Liver (tissue), 10 donors: ENCODE measurements at places on chromosomes 2 and 18. TPM values are rescaled to one million over a fixed set of nuclear protein-coding genes. Genes with fewer than 3 reads are reported as not detected.
A peak's percentile ranks its signal among the peaks of the same experiment; 100 is the strongest.

DNA sequence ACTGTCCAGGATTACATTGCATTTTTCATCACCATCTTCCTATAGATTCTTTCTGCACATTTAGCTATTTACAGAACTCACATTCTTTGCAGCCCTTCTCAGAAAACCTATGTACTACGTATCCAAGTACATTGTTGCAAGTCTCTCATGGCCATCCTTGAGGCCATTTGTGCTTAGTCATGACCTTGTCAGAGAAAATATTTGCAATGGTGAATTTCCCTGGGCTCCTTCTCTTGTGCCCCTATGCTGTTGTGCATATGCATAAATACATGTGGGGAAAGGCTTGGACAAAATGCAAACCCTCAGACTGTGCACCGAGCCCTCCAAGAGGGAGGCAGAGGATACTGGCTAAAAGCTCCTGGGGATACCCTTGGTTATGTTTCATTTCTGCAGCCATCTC lies 19.5 kb downstream of the IL36A start:
- no peaks in the 10 kb centered on the region for H3K36me3 ChIP-seq
- DNase-seq: no peak
- no peak overlapping the region for H3K4me3 ChIP-seq

- H3K36me3 ChIP-seq: no peaks in the 10 kb centered on the region
- no peak overlapping the region for H3K4me3 ChIP-seq
- H3K4me1 ChIP-seq: no peaks in the 10 kb centered on the region
- no peak for DNase-seq
- H3K27ac ChIP-seq: no peak overlapping the region
- no peaks in the 10 kb centered on the region for H3K27me3 ChIP-seq
Measured at GRCh38 chr2:96940001-96940615, 46.3 kb downstream of the FAM178B start.

DNA sequence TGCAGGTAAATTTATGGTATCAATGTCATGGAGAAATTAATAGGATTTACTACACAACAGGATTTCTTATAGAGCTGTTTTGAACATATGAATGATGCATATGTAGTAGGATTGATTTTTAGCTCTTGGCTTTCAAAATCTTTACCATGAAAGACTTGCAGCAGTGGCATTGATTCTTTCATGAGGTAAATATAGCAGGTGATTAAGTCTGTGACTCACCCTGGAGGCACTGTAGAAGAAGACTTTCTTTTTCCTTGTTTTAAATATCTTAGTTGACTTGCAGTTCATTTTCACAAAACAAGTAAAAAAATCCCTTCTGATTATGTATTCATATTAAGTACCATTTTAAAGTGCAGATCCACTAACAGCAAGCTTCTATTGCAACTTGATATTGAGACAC lies 463.0 kb downstream of the FBXO15 start:
- H3K4me3 ChIP-seq: no peak overlapping the region
- DNase-seq: no peak
- no peaks in the 10 kb centered on the region for H3K27me3 ChIP-seq
- no peaks in the 10 kb centered on the region for H3K4me1 ChIP-seq
- H3K27ac ChIP-seq: no peak overlapping the region
- no peaks in the 10 kb centered on the region for H3K36me3 ChIP-seq

DNA sequence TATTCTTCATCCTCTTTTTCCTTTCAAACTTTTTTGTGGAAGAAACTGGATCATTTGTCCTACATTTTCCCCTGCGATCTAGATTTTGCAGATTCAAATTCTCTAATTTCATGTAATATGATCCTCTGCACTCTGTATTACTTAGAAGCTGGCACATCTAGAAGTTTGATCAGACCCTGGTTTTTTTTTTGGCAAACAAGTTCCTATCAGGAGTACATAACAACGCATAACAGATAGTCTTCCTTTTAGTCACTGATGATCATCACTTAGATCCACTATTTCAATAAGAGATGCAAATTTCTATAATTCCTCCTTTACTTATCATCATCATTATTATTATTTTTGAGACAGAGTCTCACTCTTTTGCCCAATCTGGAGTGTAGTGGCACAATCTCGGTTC lies 117.1 kb downstream of the CDH2 start:
- H3K27ac ChIP-seq: no peak overlapping the region
- no peak overlapping the region for H3K4me3 ChIP-seq
- H3K36me3 ChIP-seq: no peaks in the 10 kb centered on the region
- DNase-seq: no peak
- no peaks in the 10 kb centered on the region for H3K4me1 ChIP-seq

DNA sequence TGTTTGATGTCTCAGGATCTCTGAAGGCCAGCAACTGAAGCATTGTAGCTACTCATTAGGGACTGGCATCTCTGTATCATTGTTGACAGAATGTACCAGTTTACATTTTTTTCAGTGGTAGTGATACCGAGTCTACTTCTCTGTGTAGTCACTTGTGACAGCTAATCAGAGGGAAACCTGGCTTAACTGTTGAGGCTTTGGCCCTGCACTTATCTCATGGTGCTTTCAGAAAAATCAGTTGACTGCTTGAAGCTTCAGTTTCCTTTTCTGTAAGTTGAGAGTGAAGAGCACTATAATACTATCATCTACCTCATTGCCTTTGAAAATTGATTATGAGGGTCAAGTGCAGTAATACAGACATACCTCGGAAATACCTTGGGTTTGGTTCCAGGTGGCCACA lies 90.0 kb downstream of the COMMD1 start:
- no peaks in the 10 kb centered on the region for H3K4me1 ChIP-seq
- H3K36me3 ChIP-seq: no peaks in the 10 kb centered on the region
- H3K27me3 ChIP-seq: no peaks in the 10 kb centered on the region
- H3K4me3 ChIP-seq: no peak overlapping the region

DNA sequence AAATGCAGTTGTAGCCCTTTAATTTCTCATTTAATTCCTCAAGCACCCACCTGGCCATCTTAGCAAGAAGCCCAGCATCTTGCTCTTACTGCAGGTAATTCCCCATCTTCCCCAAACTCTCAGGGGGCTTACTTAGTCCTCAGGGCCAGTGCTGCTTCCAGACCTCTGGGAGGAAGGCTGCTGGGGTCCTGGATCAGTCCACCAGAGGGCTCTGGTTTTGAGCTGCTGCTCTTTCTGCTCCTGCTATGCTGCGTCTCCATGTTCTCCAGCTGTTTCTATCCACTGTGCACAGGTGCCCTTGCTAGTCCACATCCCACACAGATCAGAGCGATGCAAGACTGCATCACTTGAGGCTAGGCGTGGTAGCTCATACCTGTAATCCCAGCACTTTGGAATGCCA lies 34.5 kb upstream of the TMEM87B start:
- no peak overlapping the region for H3K4me3 ChIP-seq
- no peaks in the 10 kb centered on the region for H3K4me1 ChIP-seq
- DNase-seq: no peak

- no peaks in the 10 kb centered on the region for H3K27me3 ChIP-seq
- no peak for DNase-seq
- H3K27ac ChIP-seq: no peak overlapping the region
- H3K4me3 ChIP-seq: no peak overlapping the region
- no peaks in the 10 kb centered on the region for H3K4me1 ChIP-seq
Measured at GRCh38 chr18:10350661-10351060, 103.8 kb upstream of the APCDD1 start.

DNA sequence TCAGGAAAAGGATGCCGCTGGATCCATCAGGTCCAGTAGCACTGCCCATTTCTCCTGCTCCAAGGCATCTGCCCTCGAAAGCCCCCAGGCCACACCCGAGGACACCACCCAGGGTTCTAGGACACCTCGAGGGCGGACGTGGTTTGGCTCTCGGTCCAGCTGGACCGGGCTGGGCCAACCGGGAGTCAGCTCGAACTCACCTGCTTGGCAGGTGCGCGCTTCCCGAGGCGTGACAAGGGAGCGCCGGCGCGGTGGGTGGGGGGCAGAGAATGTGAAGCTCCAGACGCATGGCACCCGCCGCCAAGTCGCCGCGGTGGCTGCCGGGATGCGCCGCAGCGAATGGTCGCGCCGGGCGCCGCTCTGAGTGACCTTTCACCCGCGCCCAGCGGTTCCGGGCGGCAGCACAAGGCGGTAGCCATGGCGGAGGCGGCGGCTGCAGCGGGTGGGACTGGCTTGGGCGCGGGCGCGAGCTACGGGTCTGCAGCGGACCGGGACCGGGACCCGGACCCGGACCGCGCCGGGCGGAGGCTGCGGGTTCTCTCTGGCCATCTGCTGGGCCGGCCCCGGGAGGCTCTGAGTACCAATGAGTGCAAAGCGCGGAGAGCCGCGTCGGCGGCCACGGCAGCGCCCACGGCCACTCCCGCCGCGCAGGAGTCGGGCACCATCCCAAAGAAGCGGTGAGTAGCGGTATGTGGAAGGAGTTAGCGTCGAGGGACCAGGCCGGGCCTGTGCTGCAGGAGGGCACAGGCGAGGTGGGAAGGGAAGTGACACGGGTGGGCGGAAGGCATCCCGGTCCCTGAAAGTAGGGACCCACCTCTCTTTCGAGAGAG lies at the start of gene AGPS:
AGPS (plus strand) TSS at position 401 of the 830 bp plus-strand sequence; CDS start at position 418, 17 bp downstream.
- H3K36me3 ChIP-seq: no peaks in the 10 kb centered on the region
- no peaks in the 10 kb centered on the region for H3K27me3 ChIP-seq
- DNase-seq: peak; percentile 84
- H3K27ac ChIP-seq: peak within 1 kb of the TSS; percentile 87
- H3K4me3 ChIP-seq: peak within 1 kb of the TSS; percentile 97

DNA sequence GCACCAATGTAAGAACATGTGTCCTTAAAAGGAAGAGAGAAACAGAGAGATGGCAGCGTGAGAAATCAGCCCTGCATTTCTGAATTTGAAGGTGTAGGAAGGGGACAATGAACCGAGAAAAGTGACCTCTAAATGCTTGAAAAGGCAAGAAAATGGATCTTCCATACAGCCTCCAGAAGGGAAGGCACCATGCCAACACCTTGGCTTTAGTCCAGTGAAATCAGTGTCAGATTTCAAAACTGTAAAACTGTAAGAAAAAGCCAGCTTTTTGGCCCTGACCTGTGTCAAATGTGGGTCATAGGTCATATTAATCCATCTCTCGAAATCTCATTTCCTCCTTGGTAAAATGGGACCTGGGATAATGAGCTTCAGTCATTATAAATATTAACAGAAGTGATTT lies 762.3 kb downstream of the DCDC2C start:
- no peak for DNase-seq
- H3K36me3 ChIP-seq: no peaks in the 10 kb centered on the region
- H3K27ac ChIP-seq: no peak overlapping the region
- H3K4me1 ChIP-seq: no peaks in the 10 kb centered on the region

DNA sequence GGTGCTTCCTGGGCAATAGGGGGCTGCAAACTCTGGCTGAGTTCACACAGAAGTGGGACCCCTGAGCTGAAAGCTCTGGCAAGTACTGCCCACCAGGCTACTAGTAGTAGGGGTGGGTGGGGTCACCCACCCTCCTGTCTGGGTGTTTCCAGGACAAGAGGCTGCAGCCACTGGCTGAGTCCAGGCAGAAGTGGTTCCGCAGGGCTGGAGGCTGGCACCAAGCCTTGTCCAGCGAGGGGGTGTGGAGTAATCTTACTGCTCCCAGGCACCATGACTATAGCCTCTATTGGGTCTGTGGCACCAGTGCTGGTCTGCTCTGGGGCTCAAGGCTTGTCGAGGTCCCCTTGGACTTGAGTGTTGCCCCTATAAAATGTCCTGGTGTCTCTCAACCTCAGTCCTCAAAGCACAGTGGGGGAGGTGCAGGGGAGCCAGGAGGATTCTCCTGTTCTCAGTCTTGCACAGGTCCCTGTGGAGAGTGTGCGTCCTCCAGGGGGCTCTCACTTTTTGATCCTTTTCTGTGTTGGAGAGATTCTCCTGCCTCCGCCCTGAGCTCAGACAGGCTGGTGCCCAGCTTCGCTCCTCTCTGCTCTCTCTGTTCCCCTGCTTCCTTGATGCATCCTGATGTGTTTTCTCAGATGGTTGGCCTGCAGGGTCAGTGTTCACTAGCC lies 48.1 kb downstream of the NUP35 start:
- no peaks in the 10 kb centered on the region for H3K36me3 ChIP-seq
- DNase-seq: no peak
- no peak overlapping the region for H3K4me3 ChIP-seq

DNA sequence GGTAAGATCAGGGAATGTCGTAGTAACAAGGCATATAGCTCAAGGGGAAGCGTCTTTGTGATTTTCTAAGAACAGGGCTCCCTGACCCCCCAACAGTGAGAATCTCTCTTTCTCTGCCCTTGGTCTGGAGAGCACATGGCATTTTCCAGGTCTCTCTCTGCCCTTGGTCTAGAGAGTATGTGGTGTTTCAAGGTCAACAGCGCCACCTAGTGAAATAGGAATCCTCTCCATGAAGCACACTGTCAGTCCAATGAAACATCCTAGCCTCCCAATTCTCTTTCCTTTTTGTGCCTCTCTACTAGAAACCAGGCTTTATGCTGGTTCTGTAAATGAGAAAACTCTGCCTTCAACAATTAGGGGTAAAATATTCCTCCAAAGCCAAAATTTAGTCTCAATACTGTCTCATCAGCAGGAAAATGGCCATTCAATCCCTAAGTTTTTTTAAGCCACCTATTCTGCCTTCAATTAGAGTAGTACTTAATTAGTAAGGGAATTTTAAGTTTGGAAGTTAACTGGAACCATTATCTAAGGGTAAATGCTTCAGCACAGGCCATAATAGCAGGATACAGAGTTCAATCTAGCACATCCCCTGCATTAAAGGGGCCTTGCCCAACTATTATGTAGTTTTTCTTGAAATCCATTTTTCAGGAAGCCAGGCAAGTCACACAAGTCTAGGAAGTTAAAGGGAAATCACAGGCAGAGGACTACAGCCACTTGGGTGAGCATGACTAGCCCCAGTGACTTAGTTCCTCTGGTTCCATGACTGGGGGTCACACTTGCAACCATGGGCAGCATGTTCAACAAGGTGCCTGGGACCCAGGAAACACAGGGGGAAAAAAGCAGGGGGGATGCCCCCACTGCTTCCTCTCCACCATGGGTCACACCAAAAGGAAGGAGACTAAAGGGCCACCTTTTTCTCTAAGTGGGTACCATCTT lies 12.4 kb downstream of the DYM start:
- H3K4me3 ChIP-seq: no peak overlapping the region
- DNase-seq: no peak
- H3K36me3 ChIP-seq: no peaks in the 10 kb centered on the region
- no peaks in the 10 kb centered on the region for H3K27me3 ChIP-seq
- no peaks in the 10 kb centered on the region for H3K4me1 ChIP-seq

- H3K27me3 ChIP-seq: no peaks in the 10 kb centered on the region
- no peaks in the 10 kb centered on the region for H3K36me3 ChIP-seq
- H3K4me1 ChIP-seq: no peaks in the 10 kb centered on the region
- H3K4me3 ChIP-seq: no peak overlapping the region
Measured at GRCh38 chr2:21261591-21261990, 137.8 kb downstream of the TDRD15 start.

DNA sequence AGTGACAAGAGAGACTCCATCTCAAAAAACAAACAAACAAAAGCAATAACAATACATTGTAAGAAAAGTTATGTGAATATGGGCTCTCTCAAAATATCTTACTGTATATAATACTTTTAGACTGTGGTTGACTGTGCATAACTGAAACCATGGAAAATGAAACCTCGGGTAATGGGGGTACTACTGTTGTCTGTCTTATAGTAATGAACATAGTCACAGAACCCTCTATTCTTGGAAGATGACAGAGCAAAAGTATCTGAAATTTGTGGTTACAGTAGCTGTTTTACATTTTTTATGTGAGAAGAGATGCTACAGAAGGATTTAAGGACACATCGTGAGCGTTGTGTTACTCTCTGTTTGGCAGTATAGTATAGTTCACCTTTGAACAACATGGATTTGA lies 60.5 kb downstream of the MAP4K4 start:
- no peaks in the 10 kb centered on the region for H3K36me3 ChIP-seq
- H3K4me1 ChIP-seq: peaks cover 13% of the 10 kb centered on the region
- H3K27me3 ChIP-seq: no peaks in the 10 kb centered on the region
- DNase-seq: no peak
- no peak overlapping the region for H3K27ac ChIP-seq

The UGT1A3 gene
- total RNA-seq: 18.2 TPM

The ACOXL gene
- not detected for total RNA-seq

The SCLY gene
- total RNA-seq: 39.2 TPM

The FAM161A gene
- total RNA-seq: 0.98 TPM

The SLC5A7 gene
- not detected for total RNA-seq
